ENCODE measurements at places on chromosomes 6 and 20.

- DNase-seq: no peak
Observed at GRCh38 chr20:14622796-14623195, 285.4 kb upstream of the FLRT3 start.

GRCh38 chr20:10125757-10126156 is 91.0 kb downstream of the ANKEF1 start:
- DNase-seq: no peak

DNA sequence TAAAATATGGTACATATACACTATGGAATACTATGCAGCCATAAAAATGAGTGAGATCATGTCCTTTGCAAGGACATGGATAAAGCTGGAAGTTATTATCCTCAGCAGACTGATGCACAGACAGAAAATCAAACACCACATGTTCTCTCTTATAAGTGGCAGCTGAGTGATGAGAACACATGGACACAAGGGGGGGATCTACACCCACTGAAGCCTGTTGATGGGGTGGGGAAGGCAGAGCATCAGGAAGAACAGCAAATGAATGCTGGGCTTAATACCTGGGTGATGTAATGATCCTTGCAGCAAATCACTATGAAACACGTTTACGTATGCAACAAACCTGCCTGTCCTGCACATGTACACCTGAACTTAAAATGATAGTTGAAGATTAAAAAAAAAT is 71.3 kb downstream of the MANEA start:
- DNase-seq: no peak

DNA sequence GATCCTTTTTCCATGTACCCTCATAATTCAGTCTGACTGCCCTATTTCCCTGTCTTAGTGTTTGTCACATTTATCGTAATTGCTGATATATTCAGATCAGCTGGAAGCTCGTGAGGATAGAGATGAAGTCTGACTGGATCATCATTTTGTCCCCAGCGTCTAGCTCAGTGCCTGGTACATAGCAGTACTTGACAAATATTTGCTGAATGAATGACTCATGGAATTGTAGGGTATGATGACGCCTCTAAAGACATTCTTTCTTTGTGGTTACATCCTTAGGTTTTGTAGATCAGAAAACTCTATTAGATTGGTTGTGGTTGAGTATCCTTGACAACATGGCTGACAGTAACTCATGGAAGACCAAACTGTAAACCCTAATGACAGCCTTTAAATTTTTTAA is 68.9 kb downstream of the MTHFD1L start:
- DNase-seq: no peak

GRCh38 chr6:149168968-149169367 is 148.5 kb upstream of the TAB2 start:
- no peak for DNase-seq

GRCh38 chr6:49913636-49914375 is 47.5 kb upstream of the CRISP1 start:
- peak; percentile 14 for DNase-seq

GRCh38 chr6:71446057-71446456 is 157.4 kb downstream of the OGFRL1 start:
- no peak for DNase-seq

DNA sequence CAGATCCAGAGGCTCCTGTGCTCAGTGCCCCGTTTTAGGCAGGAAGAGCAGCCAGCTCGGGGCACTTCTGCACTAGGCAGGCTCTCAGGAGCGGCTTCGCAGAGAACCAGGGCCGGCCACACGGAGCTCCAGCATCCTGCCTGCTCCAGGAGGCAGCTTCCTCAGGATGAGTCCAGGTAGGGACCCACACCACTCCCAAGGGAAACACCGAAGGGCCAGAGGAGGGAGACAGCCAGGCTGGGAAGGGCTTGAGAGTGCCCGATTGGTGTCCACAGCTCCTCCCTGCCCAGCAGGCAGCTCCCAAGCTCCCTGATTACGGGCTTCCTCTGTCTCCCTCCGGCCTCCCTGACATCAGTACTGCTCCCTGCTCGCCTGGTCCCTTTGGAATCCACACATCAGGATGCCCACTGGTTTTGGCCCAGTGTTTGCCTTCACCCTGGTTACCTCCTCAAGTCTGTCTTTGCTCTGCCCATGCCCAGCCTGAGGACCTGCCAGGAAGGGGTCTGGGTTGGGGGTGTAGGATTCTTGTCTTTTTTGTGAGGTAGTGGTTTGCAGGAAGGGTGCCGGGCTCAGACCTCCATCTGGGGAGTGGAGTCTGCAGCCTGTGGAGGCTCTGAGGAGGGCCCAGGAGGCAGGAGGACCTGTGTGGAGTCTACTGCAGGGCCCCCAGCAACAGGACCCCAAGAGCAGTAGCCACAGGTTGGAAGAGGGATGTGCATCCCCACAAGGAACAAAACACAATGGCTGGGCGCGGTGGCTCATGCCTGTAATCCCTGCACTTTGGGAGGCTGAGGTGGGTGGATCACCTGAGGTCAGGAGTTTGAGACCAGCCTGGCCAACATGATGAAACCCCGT is 11.2 kb upstream of the PYGB start:
- DNase-seq: no peak

GRCh38 chr6:30855429-30856075 is 28.8 kb upstream of the DDR1 start:
- DNase-seq: no peak

DNA sequence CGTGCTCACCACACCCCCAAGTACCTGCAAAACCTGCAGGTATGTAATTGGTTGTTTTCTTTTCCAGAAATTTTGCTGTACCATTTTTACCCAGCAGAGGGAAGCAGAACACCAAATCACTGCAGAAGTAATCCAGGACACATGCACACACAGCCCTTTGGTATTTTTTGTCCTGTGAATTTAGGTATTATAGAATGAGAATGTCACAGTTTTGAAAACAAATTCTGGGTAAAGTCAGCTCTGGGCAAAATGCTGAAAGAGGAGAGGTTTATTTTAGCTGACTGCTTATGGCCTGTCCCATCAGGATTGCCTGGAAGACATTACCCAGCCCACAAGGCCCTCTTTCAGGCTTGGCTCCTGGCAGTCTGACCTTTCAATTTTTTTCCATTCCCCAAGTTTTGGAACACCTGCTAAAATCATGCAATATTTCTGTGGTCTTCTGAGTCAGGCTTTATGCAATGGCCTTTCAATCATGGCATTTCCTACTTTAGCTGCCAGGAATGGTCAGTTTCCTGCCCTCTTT is 3.5 kb upstream of the EFHC1 start:
- no peak for DNase-seq

DNA sequence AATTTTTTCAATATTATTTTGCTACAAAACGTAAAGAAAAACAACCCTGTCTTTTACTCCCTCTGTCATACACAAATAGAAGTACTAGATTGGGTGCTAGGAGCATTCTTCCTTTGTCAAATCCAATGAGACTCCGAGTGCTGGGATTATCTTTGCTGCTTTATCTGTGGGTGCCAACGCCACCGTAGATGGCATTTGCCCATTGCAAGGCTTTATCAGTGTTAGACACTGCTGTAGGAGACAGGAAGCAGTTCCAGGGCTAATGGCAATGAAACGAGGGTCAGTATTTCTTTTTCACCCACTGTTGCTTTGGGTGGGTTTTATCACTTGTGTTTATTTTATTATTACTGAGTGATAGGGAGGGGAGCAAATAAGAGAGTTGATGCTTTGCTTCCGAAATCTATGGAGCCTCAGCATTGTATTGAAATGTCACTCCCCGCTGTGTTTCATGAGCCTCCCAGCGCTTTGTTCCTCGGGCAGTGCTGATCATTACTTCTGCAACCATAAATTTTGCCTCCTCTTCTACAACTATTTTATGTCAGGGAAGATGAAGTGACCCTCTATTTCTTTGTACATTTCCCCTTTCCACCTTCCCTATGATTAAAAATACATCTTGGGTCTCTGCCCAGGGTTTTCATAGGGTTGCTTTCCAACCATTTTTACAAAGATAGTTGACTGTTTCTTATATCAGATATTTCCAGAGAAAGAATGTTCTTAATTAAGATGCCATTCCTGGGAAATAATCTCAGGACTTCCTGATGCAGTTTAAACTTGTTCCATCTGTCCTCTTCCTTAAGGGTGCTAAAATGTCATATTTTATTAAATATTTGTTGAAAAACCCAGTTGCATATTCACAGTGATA is 86.7 kb upstream of the LAMP5 start:
- DNase-seq: no peak

- no peak for DNase-seq
Observed at GRCh38 chr6:100134703-100135102, 140.7 kb upstream of the MCHR2 start.

- no peak for DNase-seq
Observed at GRCh38 chr20:10492065-10492464, 57.0 kb downstream of the SLX4IP start.

DNA sequence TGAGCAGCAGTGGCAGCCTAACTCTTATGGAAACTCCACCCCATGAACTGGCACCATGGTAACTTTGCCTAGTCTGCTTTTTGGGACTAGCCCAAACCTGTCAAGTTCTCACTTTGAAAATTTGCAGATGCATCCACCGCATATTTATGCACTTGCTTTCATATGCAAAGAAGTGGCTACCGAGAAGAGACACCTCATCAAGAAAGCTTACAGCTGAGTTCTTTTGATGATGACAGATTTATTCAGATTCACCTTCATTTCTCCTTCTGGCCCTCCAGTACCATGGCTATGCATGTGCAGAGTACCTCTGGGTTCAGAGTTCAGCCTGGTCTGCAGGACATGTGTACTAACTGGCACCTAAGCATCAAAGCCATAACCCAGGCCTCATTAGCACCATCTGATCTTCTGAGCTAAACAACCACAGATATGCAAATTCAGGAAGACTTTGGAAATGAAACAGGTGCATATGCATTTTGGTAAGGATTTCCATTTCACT is 154.3 kb upstream of the TENT5A start:
- no peak for DNase-seq

GRCh38 chr6:21496706-21497105 is 96.8 kb upstream of the SOX4 start:
- no peak for DNase-seq

DNA sequence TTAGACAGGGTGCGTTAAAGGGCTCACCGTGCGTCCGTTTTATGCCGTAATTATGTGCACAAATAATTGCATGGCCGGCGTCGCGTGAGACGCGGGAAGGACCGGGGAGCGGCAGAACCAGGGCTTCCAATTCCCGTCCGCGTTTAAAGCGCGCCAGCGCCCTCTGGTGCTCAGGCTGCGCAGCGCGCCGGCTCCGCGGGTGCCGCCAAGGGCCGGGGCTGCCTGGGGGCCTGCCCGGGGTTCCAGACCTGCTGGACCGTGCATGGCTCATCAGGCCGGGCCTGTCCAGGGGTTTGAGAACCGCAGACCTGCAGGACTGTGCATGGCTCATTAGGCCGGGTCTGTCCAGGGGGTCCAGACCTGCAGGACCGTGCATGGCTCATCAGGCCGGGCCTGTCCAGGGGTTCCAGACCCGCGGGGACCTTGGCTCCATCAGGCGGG is 369.0 kb downstream of the THBS2 start:
- DNase-seq: no peak

GRCh38 chr6:119334535-119335264 is 14.9 kb downstream of the MAN1A1 start:
- DNase-seq: no peak

DNA sequence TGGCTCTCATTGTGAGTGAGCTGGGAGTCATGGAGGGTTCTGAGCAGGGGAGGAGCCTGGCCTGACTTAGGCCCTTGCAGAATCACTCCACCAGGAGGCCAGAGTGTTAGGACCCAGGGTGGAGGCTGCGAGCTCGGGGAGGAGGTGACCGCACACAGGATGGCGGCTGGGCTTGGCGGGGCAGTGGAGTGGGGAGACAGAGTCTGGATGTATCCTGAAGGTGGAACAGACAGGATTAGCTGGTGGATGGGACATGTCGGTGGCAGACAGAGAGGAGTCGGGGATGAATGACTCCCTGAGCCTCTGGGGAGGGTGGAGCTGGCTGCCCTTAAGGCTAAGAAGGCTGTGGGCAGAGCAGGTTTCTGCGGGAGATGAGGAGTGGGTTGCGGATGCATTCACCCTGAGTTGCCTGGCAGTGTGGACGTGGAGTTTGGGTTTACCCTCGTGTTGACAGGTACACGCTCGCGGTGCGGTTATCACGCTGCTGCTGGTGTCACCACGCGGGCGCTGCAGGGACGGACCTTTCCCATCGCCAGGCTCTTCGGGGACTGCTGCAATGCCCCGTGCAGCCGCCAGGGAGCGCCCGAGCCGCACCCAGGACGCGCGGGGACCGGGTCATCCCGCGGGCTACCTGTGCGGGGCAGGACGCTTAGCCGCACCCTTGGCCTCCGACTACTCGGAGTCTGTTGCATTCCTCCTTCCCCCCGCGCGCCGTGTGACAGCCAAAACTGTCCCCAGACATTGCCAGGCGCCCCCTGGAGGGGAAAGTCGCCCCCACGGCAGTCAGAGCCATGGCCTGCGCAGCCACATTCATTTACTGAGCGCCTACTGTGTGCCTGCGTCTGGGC is 43.0 kb upstream of the PTGIS start:
- no peak for DNase-seq

- DNase-seq: no peak
Observed at GRCh38 chr6:26350858-26351543, 14.0 kb upstream of the BTN3A2 start.

GRCh38 chr20:53050338-53050737 is 78.2 kb downstream of the TSHZ2 start:
- DNase-seq: no peak

DNA sequence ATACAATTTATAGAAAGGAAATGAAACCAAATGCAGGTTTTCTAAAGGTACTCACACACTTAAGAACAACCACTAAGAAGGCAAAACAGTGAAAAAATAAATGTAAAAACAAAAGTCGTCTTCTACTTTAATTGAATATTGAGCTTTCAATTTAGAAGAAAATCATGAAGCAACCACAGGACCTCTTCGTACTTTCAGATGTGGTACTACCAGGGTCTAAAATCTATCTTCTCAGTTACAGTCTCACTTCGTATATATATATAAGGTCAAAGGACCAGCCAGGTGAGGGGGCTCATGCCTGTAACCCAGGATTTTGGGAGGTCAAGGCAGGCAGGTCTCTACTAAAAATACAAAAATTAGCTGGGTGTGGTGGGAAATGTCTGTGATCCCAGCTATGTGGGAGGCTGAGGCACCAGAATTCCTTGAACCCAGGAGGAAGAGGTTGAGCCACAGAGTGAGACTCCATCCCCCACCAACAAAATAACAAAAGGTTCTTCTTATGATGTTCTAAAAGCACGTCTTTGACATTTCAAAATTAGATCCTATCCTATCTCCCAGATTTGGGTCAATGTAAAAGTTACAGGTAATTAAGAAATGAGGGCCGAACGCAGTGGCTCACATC is 12.5 kb downstream of the ROMO1 start:
- no peak for DNase-seq

- no peak for DNase-seq
Observed at GRCh38 chr6:149448821-149449453, 35.9 kb downstream of the ZC3H12D start.

GRCh38 chr20:22430154-22430745 is 154.1 kb downstream of the FOXA2 start:
- DNase-seq: peak; percentile 85

GRCh38 chr20:51650685-51651134 is 108.2 kb upstream of the NFATC2 start:
- no peak for DNase-seq

All from NCI-H1417 treated with DMSO at 0.1 percent for 48 hours (cell line).